Right ventricle myocardium superior (tissue), 1 donor: ENCODE measurements at places on chromosomes 5 and 9. TPM values are rescaled to one million over a fixed set of nuclear protein-coding genes. Genes with fewer than 3 reads are reported as not detected.

The RNF180 gene
- total RNA-seq: 12.4 TPM

DNA sequence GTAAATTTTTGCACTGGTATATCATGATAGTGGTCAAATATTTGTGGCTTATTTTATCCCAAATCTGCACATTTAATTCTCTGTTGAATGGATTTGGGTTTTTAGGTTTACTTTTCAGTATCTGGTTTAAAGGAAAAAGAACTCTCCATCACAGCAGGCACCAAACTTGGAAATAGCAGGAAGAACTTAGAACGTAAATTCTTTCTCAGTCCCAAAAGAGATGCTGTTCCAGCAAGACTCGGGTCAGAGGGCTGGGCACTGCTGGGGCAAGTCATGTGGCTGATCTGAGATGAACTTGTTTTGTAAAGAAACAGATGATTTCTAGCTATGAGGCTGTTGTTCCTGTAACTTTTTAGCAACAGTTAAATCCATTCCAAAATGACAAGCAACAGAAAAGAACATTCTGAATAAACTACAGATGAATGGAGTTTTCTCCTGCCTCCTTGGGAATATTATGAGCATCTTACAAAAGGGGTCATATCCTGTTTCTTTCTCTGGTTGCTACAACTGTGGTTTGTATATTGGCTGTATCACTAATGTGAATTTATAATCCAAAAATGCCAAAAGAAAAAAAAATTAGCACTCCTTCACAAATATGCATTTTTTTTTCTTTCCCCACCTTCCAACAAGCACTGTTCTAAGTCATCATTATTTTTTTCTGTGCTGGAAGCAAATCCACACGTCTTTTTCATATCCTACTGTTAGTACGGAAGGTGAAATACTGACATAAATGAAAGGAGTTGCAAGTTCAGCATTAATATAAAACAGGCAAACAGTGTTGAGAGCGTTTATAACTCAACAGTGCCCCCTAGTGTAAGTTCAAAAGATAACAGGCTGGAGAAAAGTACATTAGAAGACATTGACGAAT is 31.1 kb downstream of the OR2K2 start:
- peak; percentile 79 for DNase-seq

DNA sequence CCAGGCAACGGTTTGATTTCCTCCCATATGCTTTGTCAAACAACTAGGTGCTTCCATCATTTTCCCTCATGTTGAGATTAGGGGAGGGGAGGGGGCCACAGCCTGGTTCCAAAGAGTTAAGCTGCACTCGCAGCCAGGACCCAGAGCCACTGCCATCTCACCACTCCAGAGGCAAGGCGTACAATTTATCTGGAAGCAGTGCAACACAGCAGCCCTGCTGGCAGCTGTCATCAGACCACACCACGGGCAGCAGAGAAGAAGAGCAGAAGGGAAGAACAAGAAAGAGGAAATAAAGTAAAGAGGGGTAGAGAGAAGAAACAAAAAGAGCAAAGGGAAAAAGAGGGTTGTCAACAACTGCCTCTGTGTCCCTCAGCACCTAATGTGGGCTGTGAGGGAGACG is 38.9 kb downstream of the MED27 start:
- DNase-seq: no peak

DNA sequence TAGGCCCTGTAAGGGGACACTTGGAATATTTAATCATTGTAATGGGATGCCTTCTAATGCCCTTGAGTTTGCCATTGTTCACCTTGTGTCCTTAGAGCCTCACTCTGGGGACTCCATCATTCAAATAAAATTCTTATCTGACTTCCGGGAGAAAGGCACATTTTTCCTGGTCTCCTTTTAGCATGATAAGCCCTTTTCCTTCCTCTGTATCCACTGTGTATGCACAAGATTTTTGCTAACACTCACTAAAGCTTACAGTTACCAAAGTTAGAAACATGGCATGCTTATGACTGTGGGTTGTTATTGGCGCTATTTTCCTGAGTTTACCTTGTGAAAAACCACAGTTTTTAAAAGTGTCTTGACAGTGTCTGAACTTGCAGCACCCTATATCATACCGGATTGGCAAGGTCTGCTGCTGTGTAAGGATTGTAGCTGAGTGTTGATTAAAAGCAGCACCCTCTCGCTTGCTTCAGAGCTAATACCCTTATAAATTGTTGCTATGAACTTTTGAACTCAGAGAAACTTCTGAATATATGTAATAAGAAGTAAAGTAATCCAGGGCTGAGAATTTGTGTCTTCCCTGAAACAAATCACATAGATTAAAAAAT is 46.4 kb downstream of the SNCAIP start:
- no peak for DNase-seq

- no peak for DNase-seq
Observed at GRCh38 chr9:99628849-99629620, 192.7 kb upstream of the NR4A3 start.

DNA sequence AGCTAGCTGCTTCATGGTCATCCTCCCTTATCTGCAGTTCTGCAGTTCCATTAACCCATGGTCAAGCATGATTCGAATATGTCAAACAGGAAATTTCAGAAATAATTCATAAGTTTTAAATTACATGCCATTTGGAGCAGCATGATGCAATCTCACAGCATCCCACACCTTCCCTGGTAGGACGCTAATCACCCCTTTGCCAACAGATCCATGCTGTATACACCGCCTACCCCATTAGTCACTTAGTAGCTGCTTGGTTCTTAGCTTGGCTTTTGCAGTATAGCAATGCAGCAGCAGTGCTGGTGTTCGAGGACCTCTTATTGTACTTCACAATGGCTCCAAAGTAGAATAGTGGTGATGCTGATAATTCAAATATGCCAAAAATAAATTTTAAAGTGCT is 739.7 kb upstream of the CDH9 start:
- DNase-seq: no peak

The FOXD4 gene
- not detected for total RNA-seq

The SIGMAR1 gene
- total RNA-seq: 22.2 TPM

The OGN gene
- 10.0 TPM for total RNA-seq

The GAPT gene
- 0.43 TPM for total RNA-seq

The MPDZ gene
- 64.3 TPM for total RNA-seq

GRCh38 chr5:65926893-65927292 is 518 bp downstream of the ERBIN start:
- no peak for DNase-seq

DNA sequence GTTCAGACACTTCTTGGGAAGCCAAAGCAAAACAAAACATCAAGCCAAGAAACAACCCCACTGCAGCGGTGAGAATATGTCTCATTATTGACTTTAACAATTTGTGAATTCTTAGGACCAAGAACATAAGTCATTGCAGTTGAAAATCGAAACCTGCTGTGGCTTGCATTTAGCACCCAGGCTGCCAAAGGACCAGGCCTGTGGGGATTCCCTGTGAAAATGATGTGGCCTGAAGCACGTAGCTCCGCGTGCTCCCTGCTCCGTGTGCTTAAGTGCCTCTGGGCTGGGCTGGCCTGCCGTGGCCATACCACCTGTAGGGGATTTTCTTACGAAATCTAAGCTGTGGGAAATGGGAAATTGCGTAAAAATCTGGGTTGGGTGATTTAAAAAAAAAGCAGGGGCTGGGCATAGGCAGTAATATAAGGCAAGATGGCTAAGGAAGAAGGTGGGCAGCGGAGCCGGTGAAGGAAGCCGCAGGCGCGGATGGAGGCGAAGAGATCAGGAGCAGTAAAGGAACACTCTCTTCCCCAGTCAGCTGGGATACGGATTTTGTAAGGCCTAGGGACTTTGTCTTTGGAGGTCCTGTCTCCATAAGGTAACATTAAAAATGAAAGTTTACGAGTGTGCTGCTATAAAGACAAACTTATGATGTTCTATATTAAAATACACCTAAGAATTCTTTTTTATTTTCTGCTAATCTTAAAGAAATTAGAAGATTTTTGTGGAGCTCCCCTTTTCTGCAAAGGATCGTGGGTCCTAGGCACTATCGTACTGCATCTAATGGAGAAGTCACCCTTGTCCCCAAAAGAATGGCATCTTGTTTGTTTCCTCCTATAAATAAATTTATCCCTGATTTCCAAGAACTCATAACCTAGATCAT is 189.6 kb upstream of the SEMA6A start:
- DNase-seq: no peak

The NIM1K gene
- total RNA-seq: 0.22 TPM

- no peak for DNase-seq
Observed at GRCh38 chr5:134614450-134615085, 18.1 kb downstream of the SAR1B start.

DNA sequence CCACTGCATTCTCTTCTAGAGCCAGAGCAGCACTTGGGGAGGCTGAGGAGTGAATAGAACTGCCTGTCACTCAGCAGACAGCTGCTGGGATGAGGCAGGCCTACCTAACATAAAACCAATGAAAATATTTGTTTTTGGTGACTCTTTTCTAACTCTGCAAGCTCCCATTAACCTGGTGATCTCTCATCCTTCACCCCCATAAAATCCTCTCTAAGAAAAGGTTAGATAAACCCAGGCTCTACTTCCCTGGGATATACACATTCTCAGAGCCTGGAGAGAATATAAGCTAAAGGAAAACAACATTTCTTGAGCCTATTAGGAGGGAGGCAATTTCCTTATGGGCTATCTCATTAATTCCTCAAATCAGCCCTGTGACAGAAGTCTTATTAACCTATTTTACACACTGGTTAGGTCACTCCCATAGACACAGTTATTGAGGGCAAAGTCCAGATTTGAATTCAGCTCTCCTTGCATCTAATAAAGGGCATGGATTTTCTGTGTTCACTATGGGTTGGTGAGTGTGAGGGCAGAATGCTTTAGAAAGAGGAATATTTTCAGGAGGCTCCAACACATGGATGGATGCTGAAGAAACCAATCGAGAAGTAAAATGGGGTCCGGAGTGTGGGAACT is 492.9 kb downstream of the CCDC171 start:
- no peak for DNase-seq

GRCh38 chr5:57499262-57500050 is 16.8 kb upstream of the ACTBL2 start:
- DNase-seq: no peak

DNA sequence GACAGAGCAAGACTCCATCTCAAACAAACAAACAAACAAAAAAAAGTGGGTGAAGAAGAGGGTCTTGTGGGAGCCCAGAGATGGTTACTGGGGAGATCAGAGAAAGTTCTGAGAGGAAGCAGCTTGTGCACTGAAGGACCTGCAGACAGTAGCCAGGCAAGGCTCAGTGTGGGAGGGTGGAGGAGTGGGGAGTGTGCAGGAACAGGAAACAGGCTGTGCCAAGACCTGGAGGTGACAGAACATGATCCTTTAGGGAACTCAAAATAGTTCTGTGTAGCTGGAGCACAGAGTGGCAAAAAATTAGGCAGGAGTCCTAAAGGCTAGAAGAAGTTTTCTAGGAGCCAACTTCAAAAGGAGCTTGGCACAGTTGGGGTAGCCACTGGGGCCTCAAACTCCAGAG is 19.2 kb upstream of the NANS start:
- DNase-seq: peak; percentile 57

The RICTOR gene
- 25.6 TPM for total RNA-seq

DNA sequence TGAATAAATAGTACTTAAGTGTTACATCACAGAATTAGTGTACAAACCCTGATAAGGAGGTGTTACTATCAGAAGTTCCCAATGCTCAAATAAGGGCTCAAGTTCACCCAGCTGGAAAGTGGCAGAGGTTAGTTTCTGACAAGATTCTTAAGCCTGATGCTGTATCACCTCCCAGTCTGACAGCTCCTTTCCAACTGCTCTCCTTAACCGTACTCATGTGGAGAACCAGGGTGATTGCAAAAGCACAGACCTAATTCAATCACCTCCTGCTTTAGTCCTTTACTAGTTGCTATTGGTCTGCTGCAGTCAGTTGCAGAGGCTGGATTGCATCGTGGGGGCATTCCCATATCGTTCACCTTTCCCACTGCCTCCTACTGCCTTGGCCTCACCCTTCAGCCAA is 100.4 kb upstream of the ZNF618 start:
- DNase-seq: no peak

The ECSCR gene
- total RNA-seq: 18.0 TPM

DNA sequence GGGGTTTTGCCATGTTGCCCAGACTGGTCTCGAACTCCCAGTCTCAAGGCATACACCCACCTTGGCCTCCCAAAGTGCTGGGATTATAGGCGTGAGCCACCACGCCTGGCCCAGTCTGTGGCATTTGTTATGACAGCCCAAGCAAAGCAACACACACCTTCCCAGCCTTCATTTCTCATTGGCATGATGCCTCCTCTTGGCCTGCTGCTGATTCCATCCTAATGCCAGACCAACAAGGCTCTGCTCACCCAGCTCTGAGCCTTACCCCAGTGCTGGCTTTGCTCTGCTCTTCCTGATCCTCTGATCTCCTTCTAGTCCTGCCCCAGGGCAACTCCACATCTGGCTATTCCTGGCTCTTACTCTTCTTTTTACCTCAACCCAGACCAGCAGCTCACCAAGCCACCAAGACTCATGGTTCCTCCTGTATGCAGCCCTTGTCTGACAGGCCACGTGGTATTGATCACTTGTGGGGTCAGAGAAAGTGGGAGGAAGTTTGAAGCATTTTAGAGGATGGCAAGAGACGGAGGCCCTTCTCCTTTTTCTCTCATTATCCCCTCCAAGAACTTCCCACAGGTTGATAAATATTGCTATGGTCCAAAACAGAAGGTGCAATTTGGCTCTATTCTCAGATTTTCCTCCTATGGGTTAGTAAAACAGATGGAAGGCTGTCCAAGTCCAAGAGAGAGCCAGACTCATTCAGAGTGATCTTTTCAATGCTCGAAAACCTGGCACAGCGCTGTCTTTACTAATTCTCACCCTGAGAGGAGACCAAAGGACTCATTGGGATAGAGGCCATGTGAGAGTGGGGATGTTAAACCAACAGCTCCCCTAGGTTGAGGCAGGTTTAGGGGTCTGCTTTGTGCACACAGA is 958 bp downstream of the CD180 start:
- DNase-seq: no peak

DNA sequence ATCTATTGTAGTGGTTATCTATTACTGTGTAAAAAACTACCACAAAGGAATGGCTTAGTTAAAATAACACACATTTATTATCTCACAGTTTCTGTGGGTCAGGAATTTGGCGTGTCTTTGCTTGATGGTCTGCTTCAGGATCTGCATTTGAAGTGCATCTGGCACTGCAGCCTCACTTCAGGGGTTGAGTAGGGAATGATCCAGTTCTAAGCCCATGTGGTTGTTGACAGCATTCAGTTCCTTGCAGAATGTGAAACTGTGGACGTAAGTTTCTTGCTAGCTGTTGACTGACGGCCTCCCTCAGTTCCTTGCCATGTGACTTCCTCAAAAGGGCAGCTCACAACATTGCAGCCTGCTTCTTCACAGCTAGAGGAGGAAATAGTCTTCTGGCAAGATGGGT is 2.1 kb upstream of the OGN start:
- DNase-seq: no peak

The CATSPER3 gene
- 0.32 TPM for total RNA-seq

- DNase-seq: no peak
Observed at GRCh38 chr5:13749766-13750165, 194.7 kb downstream of the DNAH5 start.

The MEIKIN gene
- not detected for total RNA-seq
